ENCODE measurements at places on chromosomes 13 and 19. TPM values are rescaled to one million over a fixed set of nuclear protein-coding genes. Genes with fewer than 3 reads are reported as not detected.

Gene TEX101
- total RNA-seq = not detected

- no peaks in the 10 kb centered on the region for H3K4me1 ChIP-seq
- DNase-seq = no peak
- H3K4me3 ChIP-seq = no peak overlapping the region
- H3K27me3 ChIP-seq = no peaks in the 10 kb centered on the region
- no peak overlapping the region for H3K27ac ChIP-seq
Measured at GRCh38 chr13:20514866-20515265, 10.8 kb downstream of the CRYL1 start.

- H3K4me3 ChIP-seq = no peak overlapping the region
- no peaks in the 10 kb centered on the region for H3K36me3 ChIP-seq
- no peak overlapping the region for H3K27ac ChIP-seq
Measured at GRCh38 chr13:113421673-113422270, 31.5 kb downstream of the ADPRHL1 start.

DNA sequence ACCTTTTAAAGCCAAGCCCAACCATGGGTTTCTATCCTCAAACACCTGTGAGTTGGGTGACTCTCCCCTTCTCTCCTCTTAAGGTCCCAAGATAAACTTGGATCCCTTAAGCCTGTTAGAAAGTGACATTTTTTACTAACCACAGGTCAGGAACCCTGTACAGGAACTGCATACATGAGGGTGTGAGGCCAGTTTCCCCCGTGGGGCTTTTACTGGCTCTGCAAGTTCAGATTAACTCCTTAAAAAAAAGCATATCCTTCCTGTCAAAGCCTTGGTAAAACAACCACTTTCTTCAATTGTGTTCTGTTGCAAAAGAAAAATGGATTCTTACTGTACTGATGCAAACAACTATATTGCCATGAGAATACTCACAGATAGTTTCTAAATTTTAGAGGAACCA lies 2638.7 kb upstream of the PCDH20 start:
- DNase-seq = no peak
- H3K27ac ChIP-seq = no peak overlapping the region
- no peak overlapping the region for H3K4me3 ChIP-seq
- no peaks in the 10 kb centered on the region for H3K27me3 ChIP-seq
- no peaks in the 10 kb centered on the region for H3K4me1 ChIP-seq
- no peaks in the 10 kb centered on the region for H3K36me3 ChIP-seq

DNA sequence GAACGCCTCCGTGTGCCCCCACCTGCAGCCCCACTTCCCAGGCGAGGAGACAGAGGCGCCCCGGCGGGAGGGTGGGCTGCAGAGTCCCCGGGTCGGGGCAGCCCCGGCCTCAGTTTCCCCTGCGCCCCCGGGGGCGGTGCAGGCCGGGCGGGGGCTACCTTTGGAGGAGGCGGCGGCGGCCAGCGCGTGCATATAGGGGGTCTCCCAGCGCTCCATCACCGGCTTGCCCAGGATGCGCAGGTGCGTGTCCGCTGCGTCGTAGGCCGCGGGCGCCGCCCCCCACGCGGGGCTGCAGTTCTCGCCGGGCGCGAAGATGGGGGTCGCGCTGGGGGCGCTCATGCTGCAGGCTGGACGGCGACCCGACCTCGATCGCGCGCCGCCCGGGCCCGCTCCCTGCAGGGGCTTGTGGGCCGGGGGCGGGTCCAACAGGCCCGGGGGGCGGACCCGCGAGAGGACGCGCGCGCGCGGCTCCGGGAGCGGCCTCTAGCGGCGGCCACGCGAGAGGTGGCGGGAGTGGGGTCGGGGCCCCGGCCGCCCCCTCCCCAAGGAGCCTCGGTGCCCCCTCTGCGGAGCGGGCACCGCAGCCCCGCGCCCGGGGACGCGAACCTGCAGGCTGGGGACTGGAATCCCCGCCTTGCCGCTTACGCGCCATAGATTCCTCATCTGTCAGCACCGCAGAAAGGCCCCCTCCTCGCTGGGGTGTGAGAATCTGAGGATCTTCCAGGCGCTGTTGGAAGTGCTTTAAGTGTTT lies at the start of gene GAMT:
TSS of gene GAMT (minus strand) at position 405 of the 751 bp plus-strand sequence. CDS start at position 339, 66 bp downstream.
- H3K4me3 ChIP-seq = peak within 1 kb of the TSS; percentile 90
- no peak for DNase-seq
- H3K36me3 ChIP-seq = no peaks in the 10 kb centered on the region
